ENCODE measurements at places on chromosomes 2 and 18. TPM values are rescaled to one million over a fixed set of nuclear protein-coding genes. Genes with fewer than 3 reads are reported as not detected.

TUBA3E gene
- total RNA-seq = not detected

LCT gene
- not detected for total RNA-seq

MROH2A gene
- total RNA-seq = 0.50 TPM

SH2D6 gene
- not detected for total RNA-seq

MOCOS gene
- total RNA-seq = 17.3 TPM

SALL3 gene
- not detected for total RNA-seq

SATB2 gene
- 14.6 TPM for total RNA-seq

RAMP1 gene
- 3.7 TPM for total RNA-seq

GAL3ST2 gene
- not detected for total RNA-seq

DIPK1C gene
- total RNA-seq = not detected
